ENCODE measurements at places on chromosomes 6 and 20.

DNA sequence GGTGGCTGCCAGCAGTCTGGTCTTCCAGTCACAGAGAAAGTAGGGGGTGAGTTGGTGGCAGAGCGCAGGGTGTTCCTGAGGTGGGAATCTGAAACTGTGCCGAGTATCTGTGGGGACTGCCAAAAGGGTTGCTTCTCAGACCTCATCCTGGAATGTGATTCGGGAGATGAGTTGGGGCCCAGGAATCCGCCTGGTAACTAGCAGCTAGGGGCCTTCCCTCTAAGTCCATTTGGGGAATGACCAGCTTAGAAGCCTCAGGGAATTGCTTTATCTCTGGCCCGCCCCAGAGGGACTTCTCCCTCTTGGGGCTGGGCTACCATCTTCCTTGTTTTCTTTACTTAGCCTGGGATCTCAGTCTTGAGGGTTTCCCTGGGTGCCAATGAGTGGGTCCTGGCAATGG, 49.6 kb downstream of the MOCS1 start:
- DNase-seq, result no peak

DNA sequence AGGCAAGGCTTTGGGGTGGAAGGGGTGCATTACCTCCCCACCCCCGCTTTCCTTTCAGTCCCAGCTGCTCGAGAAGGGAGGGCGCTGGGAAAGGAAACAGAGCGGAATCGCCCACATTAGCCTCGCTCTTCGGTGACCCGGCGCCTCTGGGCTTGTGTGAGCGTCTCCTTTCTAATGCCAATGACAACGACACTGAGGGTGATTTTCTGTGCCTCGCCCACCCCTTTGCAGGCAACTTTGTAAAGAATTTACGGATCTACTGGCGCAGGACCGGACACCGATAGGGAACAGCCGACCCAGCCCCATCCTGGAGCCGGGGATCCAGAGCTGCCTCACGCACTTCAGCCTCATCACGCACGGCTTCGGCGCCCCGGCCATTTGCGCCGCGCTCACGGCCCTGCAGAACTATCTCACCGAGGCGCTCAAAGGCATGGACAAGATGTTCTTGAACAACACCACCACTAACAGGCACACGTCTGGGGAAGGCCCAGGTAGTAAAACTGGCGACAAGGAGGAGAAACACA, 24.3 kb downstream of the TFAP2B start:
- DNase-seq, result no peak

GRCh38 chr6:117681162-117681741, 6.0 kb downstream of the NUS1 start:
- DNase-seq, result no peak

- DNase-seq, result no peak
Measured at GRCh38 chr20:53019464-53019863, 47.3 kb downstream of the TSHZ2 start.

DNA sequence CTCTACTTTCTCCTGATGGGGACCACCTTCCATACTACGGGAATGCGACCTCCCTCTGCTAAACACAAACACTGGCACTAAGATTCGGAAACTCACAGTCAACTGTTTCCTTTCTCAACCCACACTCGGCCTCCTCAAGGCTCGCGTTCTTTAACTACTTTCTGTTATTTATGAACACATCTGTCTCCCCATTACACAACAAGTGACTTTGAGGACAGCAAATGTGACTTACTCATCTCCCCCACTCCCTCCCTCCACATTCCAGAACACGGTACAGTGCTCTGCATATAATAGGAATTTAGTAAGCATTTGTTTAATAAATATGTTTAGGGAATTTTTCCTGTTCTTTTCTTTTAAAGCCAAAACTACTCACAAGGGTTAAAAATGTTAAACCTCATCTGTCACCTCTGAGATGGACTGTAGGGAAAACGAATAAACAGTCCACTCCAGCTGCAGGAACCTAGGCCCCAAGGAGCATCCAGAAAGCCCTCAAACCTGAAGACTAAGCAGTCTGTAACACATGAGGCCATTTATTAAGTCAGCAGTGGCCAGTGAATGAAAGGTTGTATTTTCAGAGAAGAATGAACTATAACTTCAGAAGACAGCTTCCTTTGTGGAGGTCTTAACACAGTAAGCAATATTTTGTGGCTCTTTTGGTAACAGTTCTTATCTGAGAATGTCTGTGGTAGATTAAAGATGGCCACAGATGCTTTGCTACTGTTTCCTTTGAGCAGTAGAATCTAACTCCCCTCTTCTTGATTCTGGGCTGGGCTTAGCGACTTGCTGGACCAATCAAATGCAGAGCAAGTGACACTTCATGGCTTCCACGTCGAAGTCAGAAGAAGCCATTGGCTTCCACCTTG, 209.6 kb upstream of the DTNBP1 start:
- DNase-seq, result no peak

GRCh38 chr6:41599015-41599851, 39.0 kb upstream of the MDFI start:
- DNase-seq, result no peak

DNA sequence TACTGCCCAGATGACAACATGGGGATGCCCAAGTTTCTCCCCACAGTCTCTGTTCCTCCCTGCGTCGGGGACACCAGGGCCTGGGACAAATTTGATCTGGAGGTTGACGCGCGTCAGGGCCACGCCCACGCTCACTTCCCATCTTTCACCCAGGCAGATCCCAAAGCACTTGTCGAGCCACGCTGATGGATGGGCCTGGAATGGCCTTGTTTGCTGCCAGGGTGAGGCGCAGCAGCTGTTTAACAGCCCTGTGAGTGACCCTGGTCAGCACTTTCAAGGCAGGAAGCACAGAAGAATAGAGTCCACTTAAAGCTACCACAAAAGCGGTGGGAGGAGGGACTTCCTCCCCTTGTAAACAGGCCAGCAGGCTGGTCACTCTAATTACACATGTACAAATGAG, 324.7 kb upstream of the JARID2 start:
- DNase-seq, result no peak

DNA sequence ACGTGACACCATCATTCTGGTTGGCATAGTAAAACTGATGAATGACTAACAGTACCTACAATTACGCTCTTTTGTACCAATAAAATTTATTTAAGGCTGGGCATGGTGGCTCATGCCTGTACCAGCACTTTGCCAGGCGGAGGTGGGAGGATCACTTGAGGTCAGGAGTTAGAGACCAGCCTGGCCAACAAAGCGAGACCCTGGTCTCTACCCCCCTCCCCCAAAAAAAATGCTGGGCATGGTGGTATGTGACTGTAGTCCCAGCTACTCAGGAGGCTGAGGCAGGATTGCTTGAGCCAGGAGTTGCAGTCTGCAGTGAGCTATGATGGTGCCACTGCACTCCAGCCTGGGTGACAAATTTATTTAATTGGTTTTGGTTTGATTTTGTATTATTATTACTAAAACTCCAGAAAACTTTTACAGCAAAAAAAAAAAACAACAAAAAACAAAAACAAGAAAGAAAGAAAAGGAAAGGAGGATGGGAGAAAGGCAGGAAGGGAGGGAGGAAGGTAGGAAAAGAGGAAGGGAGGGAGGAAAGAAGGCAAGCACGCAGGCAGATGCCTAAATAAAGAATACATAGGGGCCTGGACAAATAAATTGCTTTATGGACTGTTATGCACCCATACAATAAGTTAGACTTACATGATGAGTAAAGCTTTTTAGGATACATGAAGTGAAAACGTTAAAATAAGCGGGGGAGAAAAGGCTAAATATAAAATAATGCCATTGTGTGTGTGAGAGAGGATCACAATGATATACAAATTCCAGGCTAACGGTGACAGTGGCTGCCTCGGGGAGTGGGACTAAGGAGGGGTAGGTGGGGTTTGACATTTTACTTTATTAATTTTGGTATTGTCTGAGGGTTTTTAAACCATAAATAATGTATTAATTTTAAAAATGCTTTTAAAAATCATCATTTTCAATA, 682 bp upstream of the ZSCAN9 start:
- no peak for DNase-seq

DNA sequence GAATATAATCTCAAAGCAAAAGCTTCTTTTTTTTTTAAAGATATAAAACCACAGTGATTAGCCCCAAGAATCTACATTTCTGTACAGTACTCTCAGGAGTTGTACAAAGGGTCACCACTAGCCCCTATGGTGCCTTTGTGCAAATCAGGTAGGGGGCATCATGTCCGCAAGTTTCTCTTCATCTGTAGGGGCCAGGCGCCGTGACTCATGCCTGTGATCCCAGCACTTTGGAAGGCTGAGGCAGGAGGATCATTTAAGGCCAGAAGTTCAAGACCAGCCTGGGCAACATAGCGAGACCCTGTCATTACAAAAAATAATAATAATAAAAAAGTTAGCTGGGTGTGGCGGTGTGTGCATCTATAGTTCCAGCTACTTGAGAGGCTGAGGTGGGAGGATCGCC, 63.9 kb downstream of the ZMYND8 start:
- no peak for DNase-seq

DNA sequence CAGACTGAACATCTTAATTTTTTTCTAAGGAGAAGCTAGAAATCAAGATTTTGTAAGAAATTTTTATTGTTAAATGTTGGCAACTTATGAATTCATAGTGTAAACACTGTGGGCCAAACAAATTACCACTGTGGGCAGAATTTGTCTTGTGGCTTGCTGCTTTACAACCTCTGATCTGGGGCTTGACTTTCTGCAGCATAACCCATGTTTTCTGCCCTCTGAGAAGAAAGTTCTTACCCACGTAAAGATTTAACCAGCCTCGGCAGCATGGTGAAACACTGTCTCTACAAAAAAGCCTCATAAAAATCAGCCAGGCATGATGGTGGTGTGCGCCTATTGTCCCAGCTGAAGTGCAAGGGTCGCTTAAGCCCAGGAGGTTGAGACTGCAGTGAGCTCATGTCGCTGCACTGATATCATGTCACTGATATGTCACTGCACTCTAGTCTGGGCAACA, 12.9 kb downstream of the ITCH start:
- no peak for DNase-seq

- no peak for DNase-seq
Measured at GRCh38 chr20:58619077-58619863, 31.8 kb upstream of the STX16 start.

- no peak for DNase-seq
Measured at GRCh38 chr6:158257425-158257759, 54.9 kb upstream of the TULP4 start.

DNA sequence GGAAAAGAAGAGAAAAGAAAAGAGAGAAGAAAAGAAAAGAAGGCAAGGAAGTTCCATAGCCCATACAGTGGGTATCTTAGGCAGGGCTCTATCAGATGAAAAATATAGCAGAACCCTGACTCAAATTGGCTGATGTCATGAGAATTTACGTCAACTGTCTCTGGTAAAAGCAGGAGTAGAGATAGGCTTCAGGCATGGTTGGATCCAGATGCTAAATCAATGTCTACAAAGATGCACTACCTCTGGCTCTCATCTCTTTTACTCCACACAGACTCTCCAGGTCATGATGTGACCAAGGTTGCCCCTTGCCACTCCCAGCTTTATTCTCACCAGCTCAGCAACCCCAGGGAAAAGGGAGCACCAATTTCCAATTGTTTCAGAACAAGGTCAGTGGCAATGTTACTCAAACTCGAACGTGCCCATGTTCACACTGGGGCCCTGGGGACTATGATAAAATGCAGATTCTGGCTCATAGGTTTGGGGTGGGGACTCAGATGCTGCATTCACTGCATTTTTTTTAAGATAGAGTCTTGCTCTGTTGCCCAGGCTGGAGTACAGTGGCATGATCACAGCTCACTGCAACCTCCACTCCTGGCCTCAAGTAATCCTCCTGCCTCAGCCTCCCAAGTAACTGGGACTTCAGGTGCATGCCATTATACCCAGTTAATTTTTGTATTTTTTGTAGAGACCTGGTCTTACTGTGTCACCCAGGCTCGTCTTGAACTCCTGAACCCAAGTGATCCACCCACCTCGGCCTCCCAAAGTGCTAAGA, 33.4 kb upstream of the PTGIS start:
- no peak for DNase-seq

DNA sequence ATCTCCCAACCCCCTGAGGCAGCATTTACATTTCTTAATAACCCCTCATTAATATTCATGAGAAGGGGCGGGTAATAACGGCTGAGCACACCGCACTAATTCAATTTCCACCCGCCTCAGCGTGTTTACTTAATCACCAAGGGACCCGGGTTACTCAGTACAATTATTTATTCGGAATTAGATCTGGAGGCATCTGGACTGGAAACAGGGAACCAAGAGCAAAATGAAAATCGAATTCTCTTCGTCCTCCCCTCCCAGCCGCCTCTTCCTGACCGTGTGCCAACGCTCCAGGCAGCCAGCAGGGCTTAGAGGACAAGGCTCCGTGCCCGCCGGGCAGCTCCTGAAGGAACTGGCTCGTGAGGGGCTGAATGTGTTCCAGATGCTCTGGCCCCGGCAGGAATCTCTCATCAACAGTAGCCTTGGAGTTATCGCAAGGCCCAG, 23.5 kb upstream of the CTNNBL1 start:
- no peak for DNase-seq

DNA sequence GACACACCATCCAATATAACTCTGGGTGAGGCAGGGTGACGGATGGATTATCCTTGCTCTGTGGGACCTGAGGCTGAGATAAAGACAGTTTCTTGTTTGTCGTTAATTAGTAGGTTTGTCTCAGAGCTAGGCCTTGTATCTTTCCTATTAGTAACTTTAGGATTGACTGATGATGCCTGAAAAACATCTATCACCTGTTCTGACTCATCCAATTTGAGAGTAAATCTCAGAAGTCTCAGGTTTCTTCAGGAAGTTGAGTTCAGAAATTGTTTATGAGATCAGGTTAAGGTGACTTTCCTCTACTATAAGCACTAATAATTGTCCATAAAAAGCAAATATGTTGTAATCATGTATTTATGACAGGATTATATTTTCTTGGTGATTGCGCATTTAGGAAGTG, 129.5 kb upstream of the SUPT3H start:
- DNase-seq, result no peak

- no peak for DNase-seq
Measured at GRCh38 chr20:37515876-37516275, 5.2 kb upstream of the NNAT start.

- DNase-seq, result no peak
Measured at GRCh38 chr6:107690643-107691061, 133.5 kb downstream of the SCML4 start.

DNA sequence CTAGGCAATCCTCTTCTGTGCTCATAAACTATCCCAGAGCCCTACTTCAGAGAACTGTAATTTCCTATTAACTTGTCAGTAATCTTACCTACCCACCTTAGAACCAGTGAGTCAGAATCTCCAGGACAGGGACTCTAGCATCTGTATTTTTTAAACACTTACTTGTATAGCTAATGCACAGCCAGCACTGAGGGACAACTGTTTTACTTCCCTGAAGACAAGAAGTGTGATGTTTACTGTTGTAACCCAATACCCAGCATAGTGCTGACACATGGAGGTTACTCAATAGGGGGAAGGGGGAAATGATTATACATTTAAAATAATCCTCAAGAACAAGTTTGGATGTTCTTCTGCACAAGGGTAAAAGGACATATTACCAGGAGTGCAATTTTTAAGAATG, 130.8 kb downstream of the BTBD9 start:
- DNase-seq, result no peak

DNA sequence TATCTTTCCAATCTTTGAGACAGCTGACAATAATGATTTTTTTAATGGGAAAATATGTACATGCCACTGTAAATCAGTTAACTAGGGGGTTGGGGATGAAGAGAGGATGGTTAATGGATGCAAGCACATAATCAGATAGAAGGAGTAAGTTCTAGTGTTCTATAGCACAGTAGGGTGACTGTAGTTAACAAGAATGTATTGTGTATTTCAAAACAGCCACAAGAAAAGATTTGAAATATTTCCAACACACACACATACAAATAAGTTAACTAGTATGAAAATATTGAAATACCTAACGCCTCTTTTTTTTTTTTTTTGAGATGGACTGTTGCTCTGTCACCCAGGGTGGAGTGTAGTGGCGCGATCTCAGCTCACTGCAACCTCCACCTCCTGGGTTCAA, 153.4 kb upstream of the SALL4 start:
- no peak for DNase-seq
